ENCODE measurements at places on chromosomes 12 and 14. TPM values are rescaled to one million over a fixed set of nuclear protein-coding genes. Genes with fewer than 3 reads are reported as not detected.

Gene RNASE9
- total RNA-seq = not detected

Gene ST8SIA1
- 1.2 TPM for total RNA-seq

Gene TPH2
- total RNA-seq = not detected

Gene LALBA
- not detected for total RNA-seq

Gene TAS2R14
- total RNA-seq = 1.7 TPM

Gene INHBE
- not detected for total RNA-seq

Gene RHNO1
- total RNA-seq = 17.3 TPM

Gene ETFBKMT
- 2.6 TPM for total RNA-seq

Gene GARIN6
- total RNA-seq = not detected

Gene NXPH4
- 1.2 TPM for total RNA-seq

Gene SUPT16H
- 86.1 TPM for total RNA-seq

Gene GSKIP
- 20.3 TPM for total RNA-seq

Gene CDKN3
- total RNA-seq = 68.6 TPM

Gene IL26
- total RNA-seq = not detected

Gene MVK
- total RNA-seq = 17.5 TPM

Gene LGALS3
- total RNA-seq = 170 TPM

Gene ALG10B
- 1.8 TPM for total RNA-seq

Gene CYP27B1
- total RNA-seq = 0.19 TPM

Gene CD4
- 3.1 TPM for total RNA-seq

Gene MSRB3
- total RNA-seq = 96.9 TPM

Gene DDX55
- 19.6 TPM for total RNA-seq

Gene SERPINA4
- total RNA-seq = not detected

Gene NOVA1
- total RNA-seq = 1.8 TPM

Gene WNT5B
- total RNA-seq = 15.2 TPM

Gene LRCOL1
- total RNA-seq = not detected

Gene MYF5
- not detected for total RNA-seq

Gene RILPL1
- total RNA-seq = 12.0 TPM

Gene HOXC12
- not detected for total RNA-seq

Gene KLHL33
- total RNA-seq = 0.13 TPM

Gene B4GALNT3
- total RNA-seq = under 0.01 TPM

Gene LRRC43
- total RNA-seq = 0.79 TPM

Gene DPPA3
- total RNA-seq = not detected

Gene TCL1A
- total RNA-seq = not detected

Gene TOMM20L
- total RNA-seq = not detected

Gene IFNG-AS1
- 0.26 TPM for total RNA-seq

Gene ZNF384
- 10.6 TPM for total RNA-seq

Gene LTB4R
- total RNA-seq = 0.75 TPM

Gene CARMIL3
- total RNA-seq = under 0.01 TPM

Gene RNF212B
- total RNA-seq = not detected

Gene C14orf39
- not detected for total RNA-seq

Gene SYT1
- total RNA-seq = 1.1 TPM

Gene DAZAP2
- total RNA-seq = 72.1 TPM

Gene TAS2R19
- total RNA-seq = 6.0 TPM

Gene PCED1B
- 0.66 TPM for total RNA-seq

Gene DUSP6
- total RNA-seq = 58.1 TPM

Gene RNASE7
- not detected for total RNA-seq

Gene SMIM41
- 0.13 TPM for total RNA-seq

Gene PRICKLE1
- 3.0 TPM for total RNA-seq

Gene CD163L1
- 3.6 TPM for total RNA-seq

Gene GLRX5
- total RNA-seq = 42.0 TPM

Gene ARMH4
- 6.4 TPM for total RNA-seq

Gene CACNA1C
- 13.9 TPM for total RNA-seq

Gene LRP1-AS
- not detected for total RNA-seq

Gene FGD6
- 4.4 TPM for total RNA-seq

Gene MUCL1
- not detected for total RNA-seq
